ENCODE measurements at places on chromosomes 6 and 20.

GRCh38 chr6:88454658-88455057 lies 288.5 kb upstream of the CNR1 start:
- DNase-seq, result no peak

- DNase-seq, result no peak
These were observed 1.0 kb upstream of the NKX2-4 start for GRCh38 chr20:21398109-21399004.

GRCh38 chr20:14865169-14865568 lies 527.8 kb upstream of the FLRT3 start:
- DNase-seq, result peak; percentile 62

GRCh38 chr6:40340196-40340595 lies 247.0 kb downstream of the LRFN2 start:
- no peak for DNase-seq

DNA sequence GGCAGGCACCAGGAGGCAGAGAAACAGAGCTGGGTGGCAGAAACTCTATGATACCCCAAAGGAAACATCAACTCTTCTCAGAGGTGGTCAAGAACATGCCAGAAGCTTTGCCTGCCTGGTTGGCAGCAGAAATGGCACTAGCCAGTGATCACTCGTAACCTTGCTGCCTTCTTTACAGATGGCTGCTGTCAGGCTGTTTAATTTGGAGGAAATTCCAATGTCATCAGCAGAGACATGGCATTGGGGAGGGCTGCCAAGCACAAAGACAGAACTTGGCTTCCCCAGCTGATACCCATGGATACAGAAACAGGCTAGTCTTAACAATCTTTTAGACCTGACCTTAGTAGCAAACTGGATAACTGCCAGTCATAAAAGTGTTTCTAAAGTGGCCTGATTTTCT lies 153.6 kb downstream of the GMPR start:
- DNase-seq, result no peak

- DNase-seq, result no peak
These were observed 117.9 kb upstream of the PTPN1 start for GRCh38 chr20:50392138-50392866.

DNA sequence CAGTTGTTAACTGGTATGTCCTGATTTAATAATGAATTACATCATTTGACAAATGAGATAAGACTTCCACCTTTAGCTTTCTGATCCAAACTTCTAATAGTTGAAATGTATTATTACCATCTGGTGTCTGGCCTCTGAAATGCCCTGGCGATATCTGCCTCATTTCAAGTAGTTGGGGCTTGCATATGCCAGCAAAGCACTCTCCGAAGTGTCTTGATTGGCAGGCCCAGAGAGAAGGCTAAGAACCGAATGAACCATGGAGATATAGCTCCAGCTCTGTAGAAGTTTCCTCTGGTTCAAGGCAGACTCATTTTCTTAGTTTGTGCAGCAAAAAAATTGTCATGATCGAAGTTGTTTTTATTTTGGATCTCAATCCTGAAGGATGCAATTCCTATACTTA lies 13.4 kb upstream of the HIVEP2 start:
- no peak for DNase-seq

DNA sequence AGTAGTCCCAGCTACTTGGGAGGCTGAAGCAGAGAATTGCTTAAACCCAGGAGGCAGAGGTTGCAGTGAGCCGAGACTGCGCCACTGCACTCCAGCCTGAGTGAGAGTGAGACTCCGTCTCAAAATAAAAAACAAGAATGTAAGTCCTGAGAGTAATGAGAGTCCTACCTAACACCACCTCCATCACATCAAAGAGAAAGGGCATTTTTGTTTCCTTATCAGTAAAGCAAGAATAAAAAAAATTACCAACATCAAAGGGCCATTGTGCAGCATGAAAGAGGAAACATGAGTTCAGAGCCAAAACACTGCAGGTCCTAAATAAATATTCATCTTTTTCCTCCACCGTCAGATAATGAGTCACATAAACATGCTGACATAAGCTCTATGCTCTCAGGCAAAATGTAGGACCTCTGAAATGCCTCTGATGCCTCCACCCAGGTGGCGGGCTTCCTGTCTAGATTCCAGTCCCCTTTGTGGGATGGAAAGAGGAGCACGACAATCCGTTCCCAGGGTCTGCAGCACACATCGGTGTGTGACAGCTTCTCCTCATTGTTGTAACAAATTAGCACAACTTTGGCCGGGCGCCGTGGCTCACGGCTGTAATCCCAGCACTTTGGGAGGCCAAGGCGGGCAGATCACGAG lies 7.2 kb downstream of the ATP9A start:
- no peak for DNase-seq

DNA sequence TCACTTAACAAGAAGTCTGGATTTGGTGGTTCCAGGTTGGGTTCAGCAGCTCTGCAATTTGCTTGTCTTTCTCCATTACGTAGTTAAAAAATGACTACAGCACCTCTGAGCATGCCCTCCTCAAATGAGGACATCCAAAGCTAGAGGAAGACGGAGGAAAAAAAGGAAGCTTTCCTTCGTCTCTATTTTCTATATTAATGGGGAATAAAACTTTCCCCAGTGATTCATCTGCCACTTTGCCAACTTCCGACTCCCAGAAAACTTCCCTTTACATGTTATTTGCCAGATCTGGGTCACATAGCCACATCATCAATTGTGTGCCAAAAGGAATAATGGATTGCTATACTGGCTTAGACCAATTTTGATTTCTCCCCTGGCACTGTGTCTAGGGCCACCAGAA lies 69.5 kb downstream of the ZFAND3 start:
- DNase-seq, result no peak

- no peak for DNase-seq
These were observed 277.5 kb upstream of the ZFP64 start for GRCh38 chr20:52469128-52469527.
